Right cardiac atrium (tissue), 5 donors: ENCODE measurements at places on chromosomes 1 and 21. TPM values are rescaled to one million over a fixed set of nuclear protein-coding genes. Genes with fewer than 3 reads are reported as not detected.
A peak's percentile ranks its signal among the peaks of the same experiment; 100 is the strongest.

Gene LCE1A
- total RNA-seq, result not detected

Gene CD2
- 2.6 TPM for total RNA-seq

Gene S100A9
- total RNA-seq, result 48.6 TPM

Gene GBP2
- 11.3 TPM for total RNA-seq

Gene RUNX3
- total RNA-seq, result 0.89 TPM

- DNase-seq, result no peak
Measured at GRCh38 chr1:176243746-176244145, 36.7 kb upstream of the COP1 start.

DNA sequence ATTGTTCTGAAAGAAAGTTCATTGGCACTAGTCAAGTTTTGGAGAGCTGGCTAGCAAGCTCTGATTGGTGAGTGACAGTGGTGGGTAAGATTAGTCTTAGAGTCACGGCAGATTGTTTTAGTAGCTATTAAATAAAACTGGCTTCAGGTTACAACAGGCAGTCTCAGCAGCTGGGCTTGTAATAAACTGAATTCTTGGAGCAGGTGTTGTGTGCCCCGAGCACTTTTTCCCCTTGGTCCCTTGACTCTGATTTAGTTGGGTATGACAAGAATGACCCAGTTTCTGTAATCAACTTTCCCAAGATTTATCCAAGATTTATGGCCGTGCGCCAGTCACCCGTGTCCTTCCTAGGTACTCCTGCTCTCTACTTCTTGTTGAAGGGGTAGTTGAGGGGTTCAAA is 40.2 kb downstream of the TBCE start:
- DNase-seq, result no peak

DNA sequence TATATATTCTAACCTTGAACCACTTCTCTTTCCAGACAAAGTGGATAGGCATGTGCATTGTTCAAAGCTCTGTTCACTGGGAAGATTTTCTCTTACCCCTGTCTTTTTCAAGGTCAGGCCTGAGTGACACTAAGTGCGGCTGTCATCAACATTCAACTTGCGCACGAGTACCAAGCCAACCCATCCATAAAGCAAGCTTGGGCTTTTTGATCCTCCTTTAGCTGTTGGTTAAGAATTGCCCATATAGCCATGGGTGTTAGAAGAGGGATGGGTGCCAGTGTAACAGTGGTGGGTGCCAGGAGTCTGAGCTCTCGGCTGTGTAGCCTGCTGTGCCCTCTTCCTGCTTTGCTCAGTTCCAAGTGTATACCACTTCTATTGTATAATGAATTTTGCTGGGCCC is 136.1 kb downstream of the GLUL start:
- DNase-seq, result no peak

DNA sequence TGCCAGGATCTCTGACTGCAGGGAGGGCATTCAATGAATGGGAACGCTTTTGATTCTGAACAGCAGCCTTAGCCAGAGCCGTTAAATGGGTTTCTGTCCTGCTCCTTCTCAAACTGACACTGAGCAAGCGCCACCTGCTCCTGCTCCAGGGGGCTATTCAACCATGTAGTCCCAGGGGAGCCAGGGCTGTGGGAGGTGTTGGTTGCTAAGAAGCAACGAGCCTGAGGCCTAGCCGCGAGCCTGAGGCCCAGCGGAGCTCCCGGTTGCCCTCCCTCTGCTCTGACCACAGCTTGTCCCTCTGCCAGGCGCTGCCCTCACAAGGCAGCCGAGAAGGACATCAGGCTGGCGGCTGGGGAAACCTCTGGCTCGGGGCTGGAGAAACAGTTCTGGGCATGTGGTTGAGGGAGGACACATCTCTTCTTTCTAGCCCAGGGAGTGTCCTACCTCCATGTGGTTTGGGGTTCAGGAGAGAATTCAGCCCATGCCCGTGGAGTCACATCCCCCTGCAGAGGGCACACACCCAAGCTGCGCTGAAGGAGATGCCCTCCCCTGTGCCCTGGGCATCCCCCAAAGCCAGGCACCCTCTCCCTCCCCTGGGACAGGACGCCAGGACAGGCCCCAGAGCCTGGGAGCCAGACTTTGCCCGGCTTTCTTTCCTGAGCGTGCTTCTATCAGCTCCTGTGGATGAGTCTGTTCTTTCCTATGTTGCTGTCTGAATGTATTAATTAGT is 18.0 kb downstream of the PCP4 start:
- peak; percentile 69 for DNase-seq

DNA sequence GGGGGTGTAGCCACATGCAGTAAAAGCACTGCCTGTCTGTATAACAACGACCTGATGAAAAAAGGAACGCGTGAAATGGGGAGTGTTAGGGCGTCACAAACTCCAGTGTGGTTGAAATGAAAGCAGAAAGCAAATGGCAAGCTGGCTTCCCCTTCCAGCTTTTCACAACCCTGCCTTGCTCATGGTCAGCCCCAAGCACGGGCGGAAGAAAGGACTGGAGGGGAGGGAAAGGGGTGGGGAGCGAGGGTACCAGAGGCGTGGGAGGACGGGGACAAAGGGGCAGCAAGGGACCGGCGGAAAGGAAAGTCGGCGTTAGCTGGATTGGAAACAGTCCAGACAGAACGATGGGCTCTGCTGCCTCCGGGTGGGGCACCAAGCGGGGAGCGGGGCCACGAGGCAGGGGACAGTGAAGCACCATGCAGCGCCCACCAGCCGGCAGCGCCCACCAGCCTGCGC is 9.6 kb downstream of the VPS26C start:
- peak; percentile 50 for DNase-seq

DNA sequence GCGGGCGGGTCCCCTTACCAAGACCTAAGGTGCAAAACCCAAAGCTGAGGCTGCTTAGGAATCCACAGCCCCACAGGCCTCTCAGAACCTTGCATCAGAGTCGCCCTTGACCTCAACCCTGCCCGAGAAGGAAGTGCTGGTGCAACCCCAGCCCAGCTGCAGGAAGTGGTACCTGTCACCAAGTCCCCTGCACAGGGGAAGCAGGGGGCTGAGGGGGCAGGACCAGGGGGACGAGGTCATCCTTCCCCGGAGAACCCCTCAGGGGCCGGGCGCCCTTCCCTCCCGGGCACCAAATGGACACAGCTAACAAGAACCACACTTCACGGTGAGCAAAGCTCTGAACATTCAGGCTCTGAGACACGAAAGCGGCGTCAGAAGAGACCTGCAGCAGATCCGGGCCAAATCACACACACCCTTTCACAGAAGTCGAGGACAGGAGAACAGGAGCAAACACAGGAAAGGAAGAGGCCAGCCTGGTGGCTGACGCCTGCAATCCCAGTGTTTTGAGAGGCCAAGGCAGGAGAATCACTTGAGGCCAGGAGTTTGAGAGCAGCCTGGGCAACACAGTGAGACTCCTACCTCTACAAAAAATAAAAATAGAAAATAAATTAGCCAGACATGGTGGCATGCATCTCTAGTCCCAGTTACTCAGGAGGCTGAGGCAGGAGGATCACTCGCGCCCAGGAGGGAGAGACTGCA is 6.4 kb downstream of the ITGB2 start:
- peak; percentile 68 for DNase-seq

- peak; percentile 67 for DNase-seq
Measured at GRCh38 chr1:180213401-180214170, 16.5 kb upstream of the LHX4 start.

- no peak for DNase-seq
Measured at GRCh38 chr1:64043976-64044375, 159.4 kb upstream of the UBE2U start.

DNA sequence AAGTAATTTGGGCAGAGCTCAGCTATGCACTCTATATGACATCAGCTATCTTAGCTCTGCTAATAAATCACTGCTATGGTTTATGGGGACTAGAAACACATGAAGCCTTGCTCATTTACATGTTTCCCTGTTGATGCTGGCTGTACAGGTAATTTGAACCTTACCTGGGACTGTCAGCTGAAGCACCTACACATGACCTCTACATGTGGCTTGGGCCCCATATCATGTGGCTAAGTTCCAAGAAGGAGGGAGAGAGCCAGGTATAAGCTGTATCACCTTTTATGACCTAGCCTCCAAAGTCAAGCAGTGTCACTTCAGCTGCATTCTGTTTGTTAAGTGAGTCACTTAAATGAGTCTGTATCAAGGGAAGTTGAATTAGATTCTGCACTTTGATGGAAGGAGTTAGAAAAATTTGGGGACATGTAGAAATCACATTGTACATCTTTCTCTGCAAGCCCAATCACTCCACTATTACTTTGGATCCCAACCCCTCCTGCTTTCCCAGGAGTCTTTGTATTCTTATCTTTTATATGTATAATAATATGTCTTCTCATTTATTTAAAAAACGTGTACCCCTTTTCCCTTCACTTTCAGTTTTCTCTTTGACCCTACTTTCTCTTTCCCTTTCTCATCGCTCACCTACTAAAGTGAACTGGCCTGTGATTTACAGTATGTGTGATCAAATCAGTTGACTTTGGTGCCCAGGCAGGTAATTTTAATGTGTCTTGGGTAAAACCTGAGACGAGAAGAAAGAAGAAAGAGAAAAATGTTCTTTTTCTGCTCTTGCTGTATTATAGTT is 53.4 kb upstream of the PRKACB start:
- DNase-seq, result no peak

GRCh38 chr1:87115317-87115890 is 201.0 kb downstream of the HS2ST1 start:
- DNase-seq, result peak; percentile 66

DNA sequence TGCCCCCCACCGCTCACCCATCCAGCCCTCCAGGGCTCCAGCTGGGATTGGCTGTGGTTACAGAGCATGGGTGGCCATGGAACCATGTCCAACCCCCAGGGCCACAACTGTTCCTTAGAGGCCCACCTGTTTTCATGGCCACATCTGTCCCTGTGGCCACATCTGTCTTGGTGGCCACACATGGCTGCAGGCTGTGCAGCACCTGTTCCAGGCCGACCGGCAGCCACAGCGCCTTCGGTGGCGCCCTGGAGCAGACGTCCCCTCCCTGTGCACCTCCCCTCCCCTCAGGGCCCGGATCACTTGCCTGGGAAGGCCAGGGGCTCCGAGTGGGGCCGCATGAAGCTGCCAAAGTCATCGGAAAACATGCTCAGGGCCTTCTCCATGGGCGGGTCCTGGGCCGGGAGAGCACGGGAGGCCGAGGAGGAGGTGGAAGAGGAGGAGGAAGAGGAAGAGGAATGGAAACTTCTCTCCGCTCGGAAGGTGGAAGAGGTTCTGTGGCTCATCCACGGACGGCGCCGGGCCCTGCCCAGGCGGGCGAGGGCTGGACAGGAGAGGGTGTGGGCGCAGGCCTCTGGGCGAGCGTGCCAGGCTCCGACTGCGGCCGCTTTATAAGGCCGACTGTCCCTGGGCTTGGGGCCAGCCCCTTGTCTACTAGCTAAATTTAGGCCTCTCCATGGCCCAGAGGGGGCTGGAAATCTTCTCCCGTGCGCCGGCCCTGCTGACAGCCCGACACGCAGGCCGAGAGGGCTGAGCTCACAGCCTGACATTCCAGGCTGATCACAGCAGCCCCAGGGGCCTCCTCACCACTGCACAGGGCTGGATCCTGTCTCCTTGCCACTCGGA is at the start of gene HSPB7:
Gene HSPB7, minus strand, starts transcription at position 583 of the 843 bp plus-strand sequence. Its CDS starts 80 bp downstream, at position 503.
- DNase-seq, result peak; percentile 91

- DNase-seq, result no peak
Measured at GRCh38 chr1:82264802-82265201, 464.1 kb downstream of the ADGRL2 start.
